ENCODE measurements at places on chromosomes 16 and 17. TPM values are rescaled to one million over a fixed set of nuclear protein-coding genes. Genes with fewer than 3 reads are reported as not detected.

The SEZ6 gene
- total RNA-seq, result not detected

The PPP1R1B gene
- not detected for total RNA-seq

The SLC16A5 gene
- 30.9 TPM for total RNA-seq

The UMOD gene
- not detected for total RNA-seq

The RCVRN gene
- total RNA-seq, result not detected

The RAB37 gene
- total RNA-seq, result 3.1 TPM

The CORO6 gene
- total RNA-seq, result 5.7 TPM

The MEIOC gene
- 2.5 TPM for total RNA-seq

The CES1 gene
- 31.6 TPM for total RNA-seq

The MYL11 gene
- total RNA-seq, result not detected

The SGCA gene
- total RNA-seq, result not detected
